NCI-H2171 (cell line): ENCODE measurements at places on chromosomes 11 and 22.

DNA sequence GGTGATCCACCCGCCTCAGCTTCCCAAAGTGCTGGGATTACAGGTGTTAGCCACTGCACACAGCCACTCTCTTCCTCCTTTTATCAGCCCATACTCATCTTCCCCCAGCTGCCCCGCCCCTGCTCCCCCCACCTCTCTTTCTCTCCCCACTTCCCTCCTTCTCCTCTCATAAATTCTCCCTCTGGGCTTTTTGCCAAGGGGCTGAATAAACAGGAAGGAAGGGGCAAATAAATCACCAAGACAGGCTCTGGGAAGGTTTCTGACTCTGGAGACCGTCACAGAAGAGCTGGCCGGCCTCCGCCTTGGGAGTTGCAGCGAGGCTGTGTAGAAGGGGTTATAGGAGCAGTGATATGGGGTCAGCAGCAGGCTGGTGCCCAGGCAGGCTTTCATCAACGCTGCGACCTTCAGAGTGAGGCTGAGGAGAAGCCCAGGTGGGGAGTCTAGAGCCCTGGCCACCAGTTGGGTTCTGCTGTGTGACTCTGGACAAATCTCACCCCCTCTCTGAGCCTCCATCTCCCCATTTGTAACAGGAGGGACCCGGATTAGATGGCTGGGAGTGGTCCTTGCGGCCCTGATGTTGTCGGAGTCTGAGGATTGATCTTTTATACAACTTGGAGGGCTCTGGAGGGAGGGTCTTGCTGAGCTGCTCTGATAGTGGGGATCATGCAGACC, 62.6 kb upstream of the RASD2 start:
- peak; percentile 31 for DNase-seq

- no peak for DNase-seq
These were observed 137.6 kb downstream of the SNX19 start for GRCh38 chr11:130778705-130779104.

GRCh38 chr11:66219846-66220565, 48.4 kb upstream of the RAB1B start:
- DNase-seq = no peak

- DNase-seq = no peak
These were observed 526.7 kb downstream of the NTM start for GRCh38 chr11:131896978-131897615.

DNA sequence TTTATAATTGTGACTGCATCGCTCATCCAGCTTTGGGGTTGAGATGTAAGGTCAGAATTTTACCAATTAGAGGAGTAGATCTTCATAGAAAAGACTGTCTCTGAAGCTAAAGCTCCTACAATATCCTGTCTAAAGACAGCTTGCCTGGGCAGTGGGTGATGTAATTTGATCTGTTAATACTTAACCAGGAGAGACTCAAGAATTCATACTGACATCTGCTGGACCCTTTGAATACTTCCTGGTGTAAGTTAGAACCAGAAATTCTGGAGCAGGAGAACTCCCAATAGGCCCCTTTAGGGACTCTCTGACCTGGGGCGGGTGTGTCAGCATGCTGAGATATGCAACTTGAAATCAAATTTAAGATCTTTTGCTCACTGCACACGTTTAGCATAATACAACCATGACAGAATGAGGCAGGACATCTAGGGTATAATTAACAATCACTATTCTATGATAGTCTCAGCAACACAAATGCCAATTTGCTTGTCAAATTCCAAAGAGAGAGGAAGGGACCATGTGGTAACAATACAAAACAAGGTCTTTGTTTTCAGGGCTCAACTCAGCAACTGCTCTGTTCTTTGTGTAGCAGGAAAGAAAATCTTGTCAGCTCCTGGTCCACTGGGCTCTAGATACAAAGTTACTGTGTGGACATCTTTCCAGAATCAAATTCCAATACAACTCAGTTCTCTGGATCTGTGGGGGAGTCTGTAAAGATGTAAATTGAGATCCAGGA, 143.9 kb downstream of the INSC start:
- DNase-seq = no peak
